ENCODE measurements at places on chromosomes 1 and 21. TPM values are rescaled to one million over a fixed set of nuclear protein-coding genes. Genes with fewer than 3 reads are reported as not detected.

Gene OR2T3
- not detected for total RNA-seq

DNA sequence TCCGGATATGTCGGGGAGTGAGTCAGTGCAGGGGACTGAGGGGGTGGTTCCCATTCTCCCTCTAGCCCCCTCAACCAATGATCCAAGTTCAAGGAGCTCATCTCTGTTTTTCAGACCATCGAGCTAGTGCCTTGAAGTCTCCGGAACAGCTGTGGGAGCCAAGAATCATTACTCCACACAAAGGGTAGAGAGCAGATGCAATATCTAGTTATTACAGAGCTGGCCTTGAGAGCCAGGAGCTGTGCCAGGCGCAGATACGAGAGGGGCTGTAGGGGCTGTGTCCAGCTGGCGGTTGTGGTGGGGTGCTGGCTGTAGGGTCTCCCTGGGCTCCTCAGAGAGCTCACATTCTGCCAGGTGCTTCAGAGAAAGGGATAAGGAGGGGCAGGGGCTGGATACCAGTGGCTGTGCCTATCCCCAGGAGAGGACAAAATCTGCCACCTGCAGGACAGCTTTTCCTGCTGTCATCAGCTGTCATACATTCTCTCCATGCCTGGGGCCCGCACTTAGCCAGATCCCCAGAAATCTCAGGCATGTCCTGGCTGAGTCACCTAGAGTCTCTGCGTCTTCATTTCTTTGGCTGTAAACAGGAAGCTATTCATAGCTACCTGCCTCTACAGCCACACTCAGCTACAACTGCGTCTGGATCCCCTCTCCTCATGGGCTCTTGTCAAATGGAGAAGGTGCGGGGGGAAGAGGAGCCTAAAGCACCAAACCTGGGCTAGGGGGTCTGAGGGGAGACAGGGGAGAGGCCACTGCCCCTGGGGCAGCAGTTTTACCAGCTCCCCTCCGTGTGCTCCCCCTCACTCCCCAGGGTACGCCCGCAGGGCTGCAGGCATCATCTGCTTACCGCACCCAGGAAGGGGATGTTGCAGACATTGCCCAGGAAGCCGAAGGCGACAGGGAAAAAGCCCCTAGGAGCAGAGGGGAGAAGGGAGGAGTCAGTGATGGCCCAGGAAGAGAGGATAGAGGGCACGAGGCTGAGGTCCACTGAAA, 2.4 kb upstream of the KISS1 start:
- DNase-seq, result no peak
- no peaks in the 10 kb centered on the region for H3K36me3 ChIP-seq
- H3K4me3 ChIP-seq, result no peak overlapping the region
- no peaks in the 10 kb centered on the region for H3K27me3 ChIP-seq
- H3K27ac ChIP-seq, result no peak overlapping the region

Gene PRRC2C
- 353 TPM for total RNA-seq

DNA sequence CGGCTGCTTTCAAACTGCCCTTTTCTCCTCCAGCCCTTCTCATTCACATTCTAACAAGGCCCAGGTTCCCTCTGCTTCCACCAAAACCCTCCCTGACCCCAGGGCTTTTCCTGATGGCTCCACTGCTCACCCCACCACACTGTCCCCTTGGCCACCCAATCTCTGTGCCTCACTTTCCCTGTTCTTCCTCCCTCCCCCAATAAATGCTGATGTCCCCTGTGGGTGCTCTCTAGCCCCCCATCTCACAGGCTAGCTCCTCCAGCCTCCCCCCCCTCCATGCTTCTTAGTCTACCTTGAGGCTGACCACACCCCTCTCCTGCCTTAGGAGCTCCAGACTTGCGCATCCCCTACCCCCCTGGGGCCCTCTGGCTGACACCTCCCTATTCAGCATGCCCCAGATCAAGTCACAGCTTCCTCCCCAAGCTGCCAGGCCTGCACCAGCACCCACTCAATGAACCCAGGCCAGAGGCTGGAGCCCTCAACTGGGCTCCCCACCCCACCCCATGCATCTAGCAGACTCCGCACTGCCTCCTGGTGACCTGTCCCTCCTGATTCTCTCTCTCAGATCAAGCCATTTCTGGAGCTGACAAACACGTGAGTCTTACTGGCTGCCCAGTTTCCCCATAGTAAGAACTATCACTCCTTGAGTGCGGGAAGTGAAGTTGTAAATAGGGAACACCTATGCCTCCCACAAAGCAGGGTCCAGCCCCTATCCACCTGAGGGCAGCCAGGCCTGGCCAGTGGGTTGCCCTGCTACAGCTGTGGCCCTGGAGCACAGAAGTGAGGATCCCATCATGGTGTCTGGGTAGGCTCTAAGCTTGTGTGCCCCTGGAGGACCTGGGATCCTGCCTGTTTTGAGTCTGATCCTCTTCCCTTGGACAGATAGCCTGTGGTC, 117.9 kb downstream of the DMRTB1 start:
- H3K36me3 ChIP-seq, result no peaks in the 10 kb centered on the region
- DNase-seq, result no peak
- peaks cover 3% of the 10 kb centered on the region for H3K27me3 ChIP-seq
- H3K4me1 ChIP-seq, result peaks cover 36% of the 10 kb centered on the region
- no peak overlapping the region for H3K27ac ChIP-seq
- H3K4me3 ChIP-seq, result no peak overlapping the region

DNA sequence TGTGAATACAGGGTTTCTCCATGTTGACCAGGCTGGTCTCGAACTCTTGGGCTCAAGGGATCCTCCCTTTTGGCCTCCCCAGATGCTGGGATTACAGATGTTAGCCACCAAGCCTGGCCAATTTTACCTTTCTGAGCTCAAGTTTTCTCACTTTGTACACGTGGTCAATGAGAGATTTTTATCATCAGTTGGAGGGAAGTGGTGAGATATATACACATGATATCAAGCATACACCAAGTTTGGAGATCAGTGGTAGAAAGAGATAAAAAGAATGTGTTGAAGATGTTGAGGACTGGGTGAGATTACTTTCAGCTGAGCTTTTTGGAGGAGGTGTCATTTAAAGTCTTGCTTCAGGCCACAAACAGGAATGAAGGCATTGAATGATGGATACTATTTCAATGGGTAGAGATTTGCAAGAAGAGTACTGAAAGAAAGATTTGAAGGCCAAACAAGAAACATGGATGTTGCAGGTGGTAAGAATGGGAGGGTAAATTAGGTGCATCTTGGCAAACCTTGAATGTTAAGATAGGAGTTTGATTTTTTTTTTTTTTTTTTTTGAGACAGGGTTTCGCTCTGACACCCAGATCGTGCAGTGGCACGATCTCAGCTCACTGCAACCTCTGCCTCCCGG, 3.0 kb upstream of the SESN2 start:
- no peak overlapping the region for H3K4me3 ChIP-seq
- no peaks in the 10 kb centered on the region for H3K36me3 ChIP-seq
- H3K27ac ChIP-seq, result peak overlapping the region; percentile 50
- peaks cover 52% of the 10 kb centered on the region for H3K4me1 ChIP-seq
- no peak for DNase-seq

GRCh38 chr1:27076803-27077202, 64.2 kb upstream of the TENT5B start:
- no peak overlapping the region for H3K27ac ChIP-seq
- H3K4me1 ChIP-seq, result no peaks in the 10 kb centered on the region
- no peaks in the 10 kb centered on the region for H3K27me3 ChIP-seq
- no peaks in the 10 kb centered on the region for H3K36me3 ChIP-seq
- DNase-seq, result no peak

GRCh38 chr1:99674115-99675064, 28.5 kb downstream of the PALMD start:
- no peak overlapping the region for H3K4me3 ChIP-seq
- H3K4me1 ChIP-seq, result no peaks in the 10 kb centered on the region
- no peaks in the 10 kb centered on the region for H3K36me3 ChIP-seq
- DNase-seq, result no peak
- H3K27me3 ChIP-seq, result peaks cover 3% of the 10 kb centered on the region
- H3K27ac ChIP-seq, result no peak overlapping the region

Gene NR5A2
- not detected for total RNA-seq

Gene LIN9
- total RNA-seq, result 2.9 TPM

DNA sequence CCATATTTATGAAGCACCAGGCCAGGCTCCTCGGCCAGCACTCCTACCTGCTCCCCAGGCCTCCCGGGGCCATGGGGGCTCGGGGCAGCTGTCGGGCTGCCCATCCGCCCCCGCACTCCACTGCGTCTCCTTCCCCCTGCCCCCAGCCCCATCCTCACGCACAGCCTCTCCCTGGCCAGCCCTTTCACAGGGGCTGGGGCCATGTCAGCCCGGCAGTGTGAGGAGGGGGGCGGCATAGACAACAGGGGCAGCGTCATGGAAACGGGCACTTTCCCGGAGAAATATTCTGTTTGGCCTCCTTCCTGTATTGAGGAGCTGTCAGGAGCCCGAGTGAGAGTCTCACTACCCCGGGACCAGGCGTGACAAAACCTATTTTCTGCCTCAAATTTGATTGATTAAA, 87.3 kb downstream of the CASZ1 start:
- no peaks in the 10 kb centered on the region for H3K36me3 ChIP-seq
- no peak overlapping the region for H3K4me3 ChIP-seq
- no peaks in the 10 kb centered on the region for H3K27me3 ChIP-seq
- H3K4me1 ChIP-seq, result no peaks in the 10 kb centered on the region

Gene ZNF496
- total RNA-seq, result 25.6 TPM

DNA sequence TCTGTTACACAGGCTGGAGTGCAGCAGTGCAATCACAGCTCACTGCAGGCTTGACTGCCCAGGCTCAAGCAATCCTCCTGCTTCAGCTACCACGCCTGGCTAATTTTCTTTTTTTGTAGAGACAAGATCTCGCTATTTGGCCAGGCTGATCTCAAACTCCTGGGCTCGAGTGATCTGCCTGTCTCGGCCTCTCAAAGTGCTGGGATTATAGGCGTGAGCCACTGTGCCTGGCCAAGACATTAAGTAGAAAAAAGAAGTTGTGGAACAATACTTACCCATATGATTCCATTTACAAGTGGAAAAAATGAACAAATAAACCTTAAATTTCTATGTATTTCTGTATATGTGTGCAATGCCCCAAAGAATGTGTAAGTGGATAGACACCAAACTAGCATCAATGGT, 30.3 kb upstream of the ID3 start:
- H3K27me3 ChIP-seq, result no peaks in the 10 kb centered on the region
- H3K27ac ChIP-seq, result no peak overlapping the region
- H3K4me1 ChIP-seq, result peaks cover 46% of the 10 kb centered on the region
- H3K4me3 ChIP-seq, result no peak overlapping the region
- no peaks in the 10 kb centered on the region for H3K36me3 ChIP-seq
- DNase-seq, result no peak

DNA sequence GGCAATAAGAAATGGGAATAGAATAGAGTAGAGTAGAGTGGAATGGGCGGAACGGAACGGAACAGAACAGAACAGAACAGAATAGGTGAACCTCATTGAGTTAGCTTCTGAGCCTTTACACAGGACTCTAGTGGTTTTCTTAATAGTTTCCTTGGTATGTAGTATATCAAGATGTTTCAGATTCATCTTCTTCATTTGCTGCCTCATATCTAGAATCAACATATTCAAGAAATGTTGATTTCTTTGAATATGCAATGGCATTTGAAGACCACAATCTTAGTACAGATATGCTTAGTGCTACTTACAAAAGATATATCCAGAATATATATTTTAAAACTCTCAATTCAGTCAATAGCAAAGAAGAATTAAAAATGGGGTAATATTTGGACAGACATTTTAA, 133.8 kb downstream of the TSEN15 start:
- no peaks in the 10 kb centered on the region for H3K4me1 ChIP-seq
- no peak overlapping the region for H3K27ac ChIP-seq
- H3K27me3 ChIP-seq, result no peaks in the 10 kb centered on the region

DNA sequence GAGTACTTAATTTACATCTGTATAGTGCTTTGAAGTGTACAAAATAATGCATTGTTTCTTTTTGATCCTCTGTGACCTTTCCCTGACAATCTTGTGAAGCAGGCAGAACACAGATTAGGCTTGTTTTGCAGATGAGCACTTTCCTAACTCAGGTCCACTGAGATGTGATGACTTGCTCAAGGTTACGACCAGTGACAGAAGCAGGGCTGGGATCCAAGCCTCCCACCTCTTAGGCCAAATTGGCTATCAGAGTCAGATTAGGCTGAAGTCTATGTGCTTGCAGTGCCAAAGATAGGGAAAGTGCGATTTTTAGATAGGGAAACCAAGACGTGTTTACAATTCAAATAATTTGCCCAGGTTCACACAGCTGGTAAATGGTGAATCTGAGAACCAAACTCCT, 147.3 kb downstream of the OMA1 start:
- DNase-seq, result no peak
- H3K36me3 ChIP-seq, result no peaks in the 10 kb centered on the region
- no peak overlapping the region for H3K27ac ChIP-seq
- H3K27me3 ChIP-seq, result no peaks in the 10 kb centered on the region
- no peaks in the 10 kb centered on the region for H3K4me1 ChIP-seq

GRCh38 chr1:239058190-239058589, 328.2 kb upstream of the CHRM3 start:
- no peak for DNase-seq
- no peaks in the 10 kb centered on the region for H3K27me3 ChIP-seq
- H3K36me3 ChIP-seq, result no peaks in the 10 kb centered on the region
- H3K4me3 ChIP-seq, result no peak overlapping the region
- no peaks in the 10 kb centered on the region for H3K4me1 ChIP-seq

Gene HTR6
- 0.18 TPM for total RNA-seq

Gene C1orf141
- not detected for total RNA-seq

GRCh38 chr1:57550092-57550491, 126.2 kb upstream of the DAB1 start:
- no peaks in the 10 kb centered on the region for H3K4me1 ChIP-seq
- H3K36me3 ChIP-seq, result no peaks in the 10 kb centered on the region
- no peak for DNase-seq
- no peaks in the 10 kb centered on the region for H3K27me3 ChIP-seq

Gene NFIA
- 6.5 TPM for total RNA-seq

Gene LYST
- 89.9 TPM for total RNA-seq

Gene GBP1
- 34.8 TPM for total RNA-seq

- DNase-seq, result no peak
- H3K27ac ChIP-seq, result no peak overlapping the region
- no peaks in the 10 kb centered on the region for H3K27me3 ChIP-seq
- no peaks in the 10 kb centered on the region for H3K36me3 ChIP-seq
- no peaks in the 10 kb centered on the region for H3K4me1 ChIP-seq
- no peak overlapping the region for H3K4me3 ChIP-seq
Observed at GRCh38 chr1:206111271-206111927, 5.8 kb downstream of the AVPR1B start.

Gene FAM163A
- total RNA-seq, result not detected

DNA sequence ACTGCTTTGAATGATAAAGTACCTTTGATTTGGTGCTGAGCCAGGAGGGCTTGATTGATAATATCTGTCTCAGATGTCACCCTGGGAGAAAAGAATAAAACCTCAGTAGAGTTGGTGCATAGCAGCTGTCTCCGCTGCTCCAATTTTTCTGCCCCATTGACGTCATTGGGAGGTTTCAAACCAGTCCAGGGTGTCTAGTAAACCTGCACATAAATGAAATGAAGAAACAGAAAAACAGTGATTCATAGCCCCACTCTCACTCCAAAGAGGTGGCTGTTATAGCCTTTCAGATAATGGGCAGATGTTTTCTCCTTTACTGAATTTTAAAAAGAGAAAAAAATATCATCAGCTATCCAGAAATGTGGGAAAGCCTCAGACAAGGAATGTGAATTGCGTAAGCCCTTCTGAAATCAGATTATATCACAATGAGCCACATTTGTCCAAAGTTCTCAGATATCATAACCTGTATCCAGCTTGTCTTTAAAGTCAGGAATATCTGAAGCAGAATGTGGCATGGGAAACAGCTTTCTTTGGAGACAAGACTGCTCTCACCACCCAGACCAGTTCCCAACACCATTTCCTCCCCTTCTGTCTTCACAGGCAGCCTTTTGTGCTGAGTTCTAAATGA, 351.3 kb upstream of the SGIP1 start:
- no peak for DNase-seq
- H3K27ac ChIP-seq, result no peak overlapping the region
- no peaks in the 10 kb centered on the region for H3K36me3 ChIP-seq
- H3K4me3 ChIP-seq, result no peak overlapping the region
